ENCODE measurements at places on chromosomes 7 and 10. TPM values are rescaled to one million over a fixed set of nuclear protein-coding genes. Genes with fewer than 3 reads are reported as not detected.

- H3K4me1 ChIP-seq = no peaks in the 10 kb centered on the region
- no peak for DNase-seq
Observed at GRCh38 chr7:135342887-135343286, 109.2 kb downstream of the STRA8 start.

Gene PNLIPRP2
- not detected for total RNA-seq

GRCh38 chr10:120271696-120272095 lies 185.3 kb upstream of the PLPP4 start:
- H3K27ac ChIP-seq = no peak overlapping the region
- H3K4me1 ChIP-seq = no peaks in the 10 kb centered on the region
- peaks cover 4% of the 10 kb centered on the region for H3K27me3 ChIP-seq
- DNase-seq = no peak
- H3K4me3 ChIP-seq = no peak overlapping the region
- no peaks in the 10 kb centered on the region for H3K36me3 ChIP-seq

Gene PAX2
- not detected for total RNA-seq

GRCh38 chr10:130804778-130805634 lies 506.5 kb downstream of the TCERG1L start:
- H3K27me3 ChIP-seq = no peaks in the 10 kb centered on the region
- H3K27ac ChIP-seq = no peak overlapping the region
- H3K36me3 ChIP-seq = no peaks in the 10 kb centered on the region
- H3K4me1 ChIP-seq = no peaks in the 10 kb centered on the region

Gene C7orf57
- total RNA-seq = 1.1 TPM

- no peaks in the 10 kb centered on the region for H3K27me3 ChIP-seq
- no peak for DNase-seq
- H3K36me3 ChIP-seq = peaks cover 33% of the 10 kb centered on the region
- H3K4me1 ChIP-seq = peaks cover 15% of the 10 kb centered on the region
Observed at GRCh38 chr10:121845044-121845784, 82.6 kb downstream of the ATE1 start.

Gene TMEM236
- total RNA-seq = 0.04 TPM

- no peak overlapping the region for H3K4me3 ChIP-seq
- H3K4me1 ChIP-seq = no peaks in the 10 kb centered on the region
Observed at GRCh38 chr7:130740606-130741005, 6.6 kb upstream of the KLF14 start.

DNA sequence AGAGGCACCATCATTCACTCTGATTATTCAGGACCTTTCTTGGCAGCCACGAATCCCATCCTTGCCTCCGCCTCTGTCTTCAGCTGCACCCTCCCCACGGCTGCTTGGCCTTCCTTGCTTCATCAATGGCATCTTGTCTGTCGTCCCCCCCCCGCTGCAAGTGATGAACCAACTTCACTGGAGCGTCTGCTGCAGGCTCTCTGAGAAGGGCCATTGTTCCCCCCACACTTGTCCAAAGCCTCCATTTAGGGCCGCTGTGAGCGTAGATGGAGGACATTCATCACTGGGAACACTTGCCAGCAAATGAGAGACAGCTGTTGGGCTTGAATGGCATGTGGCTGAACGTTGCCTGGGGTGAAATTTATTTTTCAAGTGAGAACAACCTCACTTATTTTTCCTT lies 20.1 kb downstream of the AFAP1L2 start:
- H3K36me3 ChIP-seq = peaks cover 5% of the 10 kb centered on the region
- H3K27me3 ChIP-seq = peaks cover 7% of the 10 kb centered on the region
- peaks cover 13% of the 10 kb centered on the region for H3K4me1 ChIP-seq
- no peak overlapping the region for H3K4me3 ChIP-seq

GRCh38 chr10:86211691-86212390 lies 154.8 kb downstream of the GRID1 start:
- H3K4me3 ChIP-seq = no peak overlapping the region
- no peaks in the 10 kb centered on the region for H3K36me3 ChIP-seq
- peaks cover 4% of the 10 kb centered on the region for H3K27me3 ChIP-seq
- DNase-seq = no peak

DNA sequence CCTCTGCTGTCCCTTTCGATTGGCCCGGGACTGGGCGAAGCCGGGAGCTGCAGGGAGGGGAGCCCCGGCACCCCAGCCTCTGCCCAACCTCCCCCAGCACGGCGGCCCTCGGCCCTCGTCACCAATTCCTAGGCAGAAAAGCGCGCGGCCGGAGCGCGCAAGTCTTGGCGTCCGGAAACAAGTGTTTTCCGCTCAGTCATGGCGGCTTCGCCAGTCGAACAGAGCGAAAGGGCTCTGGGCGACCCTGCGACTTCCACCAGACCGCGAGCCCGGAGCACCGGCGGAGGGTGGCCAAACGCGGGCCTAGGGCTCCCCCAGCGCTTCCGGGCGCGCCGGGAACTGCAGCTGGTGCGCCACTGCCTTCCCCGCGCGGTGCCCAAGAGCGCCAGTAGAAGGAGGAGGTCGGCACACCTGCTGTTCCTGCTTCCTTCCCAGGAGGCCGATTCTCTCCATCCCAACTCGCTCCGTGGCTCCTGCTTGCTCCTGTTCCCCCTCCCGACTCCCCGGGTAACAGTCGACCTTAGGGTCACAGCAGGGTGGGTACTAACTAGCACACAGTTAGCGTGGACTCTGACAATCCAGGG lies 729.9 kb downstream of the ZWINT start:
- peaks cover 2% of the 10 kb centered on the region for H3K36me3 ChIP-seq
- H3K27ac ChIP-seq = no peak overlapping the region
- peaks cover 32% of the 10 kb centered on the region for H3K27me3 ChIP-seq
- peaks cover 2% of the 10 kb centered on the region for H3K4me1 ChIP-seq
- no peak overlapping the region for H3K4me3 ChIP-seq

Gene SEMA3D
- total RNA-seq = not detected

DNA sequence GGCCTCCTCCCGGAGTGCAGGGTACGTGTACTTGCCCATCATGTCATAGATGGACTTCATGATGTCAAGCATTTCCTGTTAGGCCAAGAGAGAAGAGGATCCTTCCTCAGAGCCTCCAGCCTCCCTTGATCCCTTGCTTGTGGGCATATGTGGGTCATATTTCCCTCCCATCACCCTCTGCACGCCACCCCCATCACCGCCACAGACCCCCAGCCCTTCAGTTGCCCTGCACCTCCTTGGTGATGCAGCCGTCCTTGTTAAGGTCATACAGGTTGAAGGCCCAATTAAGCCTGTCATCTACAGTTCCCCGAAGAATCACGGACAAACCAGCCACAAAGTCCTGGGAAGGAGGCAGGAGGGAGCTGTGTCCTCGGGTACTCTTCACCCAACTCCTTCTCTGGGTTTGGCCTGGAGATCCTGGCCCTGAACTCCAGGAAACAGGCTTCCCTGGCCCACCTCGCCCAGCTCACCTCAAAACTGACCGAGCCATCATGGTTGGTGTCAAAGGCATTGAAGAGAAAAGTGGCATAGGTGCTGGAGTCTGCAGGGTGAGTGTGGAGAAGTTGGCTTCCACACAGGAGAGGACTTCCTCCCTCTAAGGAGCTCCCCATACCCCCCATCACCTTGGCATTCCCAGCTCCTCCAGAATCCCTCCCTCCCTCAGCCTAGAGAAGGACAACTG lies 9.8 kb upstream of the OGA start:
- DNase-seq = no peak
- no peak overlapping the region for H3K27ac ChIP-seq
- no peaks in the 10 kb centered on the region for H3K27me3 ChIP-seq
- H3K36me3 ChIP-seq = no peaks in the 10 kb centered on the region

DNA sequence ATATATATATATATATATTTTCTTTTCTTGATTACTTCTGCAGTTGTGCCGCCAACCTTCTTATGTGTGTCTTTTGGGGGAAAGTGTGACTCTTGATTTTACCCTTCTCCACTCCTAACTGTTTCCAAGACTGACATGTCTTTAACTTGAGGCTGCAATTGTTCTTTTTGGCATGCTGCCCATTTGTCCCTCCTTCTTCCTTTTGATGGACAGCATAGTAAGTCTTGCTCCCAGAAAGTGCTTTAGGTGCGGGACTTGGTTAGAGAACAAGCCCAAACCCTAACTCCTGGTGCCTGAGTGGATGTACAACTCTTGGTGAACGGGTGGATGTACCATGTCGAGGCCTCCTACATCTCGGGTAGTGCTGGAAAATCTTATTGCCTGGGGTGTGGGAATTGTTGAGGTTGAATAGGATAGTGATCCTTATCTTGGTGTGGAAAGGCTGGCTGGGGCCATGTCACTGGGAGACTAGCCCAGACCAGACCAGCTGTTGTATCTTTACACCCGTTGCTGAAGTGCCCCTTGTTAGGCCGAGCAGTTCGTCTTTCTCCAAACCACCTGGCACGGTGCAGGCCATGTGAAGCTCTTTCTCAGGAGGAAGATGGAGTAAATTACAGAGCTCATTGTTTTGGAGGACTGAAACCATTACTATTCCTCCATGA lies 16.3 kb downstream of the TCF7L2 start:
- no peak overlapping the region for H3K4me3 ChIP-seq
- peaks cover 12% of the 10 kb centered on the region for H3K4me1 ChIP-seq
- H3K27ac ChIP-seq = no peak overlapping the region

Gene TCERG1L
- 0.08 TPM for total RNA-seq

All from activated naive CD8-positive, alpha-beta T cell treated with anti-CD3 and anti-CD28 coated beads for 36 hours (primary cell).